ENCODE measurements at places on chromosomes 1 and 21.

GRCh38 chr1:207867136-207868109 lies 43.5 kb downstream of the CD34 start:
- DNase-seq, result no peak

GRCh38 chr1:15027515-15027986 lies 126.0 kb upstream of the TMEM51 start:
- no peak for DNase-seq

- no peak for DNase-seq
Measured at GRCh38 chr1:78141531-78142231, 95.9 kb downstream of the GIPC2 start.

GRCh38 chr1:171480035-171480434 lies 5.3 kb upstream of the PRRC2C start:
- no peak for DNase-seq

DNA sequence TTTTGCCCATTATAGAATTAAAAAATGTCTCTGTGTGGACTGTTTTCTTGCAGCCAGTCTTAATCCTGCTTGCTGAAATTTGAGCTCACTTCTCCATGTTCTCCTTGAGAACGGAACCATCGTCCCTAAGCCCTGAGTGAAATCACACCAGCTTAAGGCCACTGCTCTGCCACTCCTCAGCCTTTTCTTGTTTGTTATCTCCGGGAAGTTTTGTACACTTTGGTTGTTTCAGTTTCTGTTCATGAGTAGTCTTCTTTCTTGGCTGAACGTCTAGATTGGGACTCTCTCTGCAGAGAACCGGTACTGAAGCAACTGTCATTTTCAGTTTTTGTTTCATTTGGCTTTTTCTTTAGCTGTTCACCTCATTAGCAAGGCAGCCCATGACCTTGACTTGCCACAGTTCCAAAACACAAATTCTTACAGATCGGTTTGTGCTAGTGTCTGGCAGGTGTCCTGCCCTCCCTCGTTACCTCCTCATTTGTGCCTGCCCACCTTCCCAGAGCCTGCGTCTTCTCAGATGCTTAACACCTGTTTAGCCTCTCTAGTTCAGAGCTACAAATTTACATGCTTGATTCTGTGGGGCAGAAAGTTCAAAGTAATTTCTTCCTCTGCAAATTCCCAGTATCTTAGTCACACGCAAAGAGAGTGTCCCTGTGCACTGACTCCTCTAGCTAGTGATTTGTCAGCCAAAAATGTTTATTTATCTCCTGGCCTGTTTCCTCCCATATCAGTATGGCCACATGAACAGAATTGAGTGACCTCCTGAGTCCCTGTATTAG lies 12.4 kb downstream of the PSEN2 start:
- no peak for DNase-seq

- no peak for DNase-seq
Measured at GRCh38 chr1:245052258-245052657, 102.5 kb upstream of the KIF26B start.
